ENCODE measurements at places on chromosomes 13 and 19.

DNA sequence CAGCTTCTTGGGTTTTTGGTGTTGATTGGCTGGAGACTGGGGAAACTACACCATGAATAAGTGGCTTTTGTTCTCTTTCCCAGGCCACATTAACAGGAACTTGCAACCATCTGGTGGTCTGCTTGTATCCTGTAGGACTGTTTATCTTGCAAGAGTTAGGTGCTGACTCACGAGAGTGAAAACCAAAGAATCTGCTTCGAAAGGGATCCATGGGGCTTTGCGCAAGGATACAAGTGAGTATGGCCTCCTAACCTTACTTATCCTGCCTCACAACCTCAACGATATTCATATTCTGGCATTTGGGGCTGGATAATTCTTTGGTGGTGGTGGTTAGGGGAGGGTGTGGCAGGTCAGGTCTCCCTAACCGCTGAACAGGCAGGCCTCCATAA is 4.7 kb upstream of the SIGLECL1 start:
- DNase-seq, result no peak

- DNase-seq, result no peak
These were observed at the start of gene RUBCNL for GRCh38 chr13:46387064-46387851. Gene RUBCNL, minus strand, starts transcription at chr13:46387252. Its CDS starts 14,777 bp downstream, at chr13:46372475.

DNA sequence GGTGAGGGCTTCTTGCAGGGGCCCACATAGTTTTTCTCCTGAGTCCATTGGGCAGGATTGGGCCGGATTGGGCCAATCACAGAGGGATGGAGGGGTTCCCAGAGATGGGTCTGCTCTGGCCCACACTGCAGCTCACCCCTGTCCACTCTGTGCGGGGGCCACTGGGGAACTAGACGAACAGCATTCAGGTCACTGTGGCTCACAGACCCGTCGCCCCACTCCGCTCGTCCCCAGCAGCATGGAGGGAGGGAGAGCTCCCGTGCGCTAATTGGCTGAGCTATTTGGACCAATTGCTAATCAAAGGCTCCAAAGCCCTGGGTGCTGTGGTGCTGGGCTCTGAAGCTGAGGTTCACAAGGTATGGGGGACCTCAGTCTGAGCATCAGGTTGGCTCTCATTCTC is 11.3 kb downstream of the NACC1 start:
- no peak for DNase-seq

- DNase-seq, result no peak
These were observed 22.5 kb downstream of the ZIC5 start for GRCh38 chr13:99948907-99949678.

GRCh38 chr13:76692346-76692745 is 193.9 kb downstream of the KCTD12 start:
- no peak for DNase-seq

DNA sequence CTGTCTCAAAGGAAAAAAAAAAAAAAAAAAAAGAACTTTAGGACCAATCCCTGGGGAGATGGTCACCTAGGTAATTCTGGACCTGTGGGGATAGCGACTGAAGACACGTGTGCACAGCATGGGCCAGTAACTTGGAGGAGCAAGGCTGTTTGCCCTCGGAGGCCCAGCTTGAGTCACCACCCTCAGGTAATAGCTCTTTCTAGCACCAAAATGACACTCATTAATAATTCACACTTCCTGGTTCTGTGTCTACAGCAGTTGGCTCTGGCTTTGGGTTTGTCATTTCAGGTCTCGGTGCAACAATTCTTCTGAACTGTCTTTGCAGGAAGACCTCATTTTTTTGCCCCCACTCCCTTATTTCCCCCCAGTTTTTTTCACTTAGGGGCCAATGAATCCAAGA is 3.9 kb upstream of the ATP11A start:
- peak; percentile 43 for DNase-seq

DNA sequence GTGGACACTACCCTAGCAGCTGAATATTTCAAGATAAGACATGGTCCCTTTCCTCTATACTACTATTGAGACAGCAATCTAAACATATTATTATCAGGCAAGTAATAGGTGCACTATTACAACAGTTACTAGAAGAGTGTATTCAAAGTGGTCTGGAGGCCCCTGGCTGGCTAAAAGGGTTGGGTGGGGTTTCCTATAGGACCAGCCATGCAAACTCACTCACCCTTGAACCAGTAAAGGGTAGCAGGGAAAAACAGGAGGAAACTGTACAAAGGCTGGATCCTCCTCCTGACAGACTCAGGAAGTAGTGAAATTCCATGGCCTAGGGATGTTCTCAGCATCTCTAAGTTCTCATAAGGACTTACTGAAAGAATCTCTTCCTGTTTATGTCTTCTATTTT is 7.7 kb downstream of the SMAD9 start:
- DNase-seq, result no peak

GRCh38 chr13:114048443-114048842 is 74.6 kb upstream of the C13orf46 start:
- no peak for DNase-seq

DNA sequence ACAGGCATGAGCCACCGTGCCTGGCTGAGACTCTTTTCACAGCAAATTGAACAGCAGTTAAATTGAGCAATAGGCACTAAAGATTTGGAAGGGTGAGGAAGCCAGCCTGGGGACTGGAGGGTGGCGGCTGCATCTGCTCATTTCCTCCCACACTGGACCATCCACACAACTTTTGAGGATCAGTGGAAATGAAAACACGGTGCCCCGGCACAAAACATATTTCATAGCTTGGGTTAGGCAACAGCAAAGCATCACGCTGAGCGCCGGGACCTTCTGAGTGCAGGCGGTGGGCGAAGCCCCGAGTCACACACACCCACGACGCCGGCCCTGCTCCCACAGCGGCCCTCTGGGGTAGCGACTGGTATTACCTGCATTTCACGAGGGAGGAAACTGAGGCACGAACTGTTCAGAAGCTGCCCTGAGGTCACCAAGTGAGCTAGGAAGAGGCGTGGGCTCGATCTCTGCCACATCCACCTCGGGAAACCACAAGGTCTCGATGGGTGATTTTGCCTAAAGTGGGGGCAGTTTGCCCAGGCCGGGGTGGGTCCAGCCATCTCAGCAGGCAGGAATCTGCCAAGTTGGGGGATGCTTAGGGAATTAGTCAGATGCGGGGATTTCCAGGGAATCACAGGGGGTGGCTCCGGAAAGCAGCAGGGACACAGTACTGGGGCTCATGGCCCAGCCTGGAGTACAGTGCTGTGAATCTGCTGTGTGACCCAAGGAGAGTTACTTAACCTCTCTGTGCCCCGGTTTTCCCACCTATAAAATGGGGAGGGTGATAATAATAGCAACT is 3.5 kb upstream of the SBNO2 start:
- DNase-seq, result no peak

- DNase-seq, result no peak
These were observed 157.0 kb downstream of the KLF5 start for GRCh38 chr13:73215823-73216222.

Measured in NCI-H2029 (cell line).